Activated effector memory CD4-positive, alpha-beta T cell treated with anti-CD3 and anti-CD28 coated beads, Interleukin-2, amount 50 U/mL, for 16 hours (primary cell): ENCODE measurements at places on chromosomes 2 and 18.

GRCh38 chr18:43869451-43870008, 592.2 kb upstream of the SYT4 start:
- DNase-seq: no peak

DNA sequence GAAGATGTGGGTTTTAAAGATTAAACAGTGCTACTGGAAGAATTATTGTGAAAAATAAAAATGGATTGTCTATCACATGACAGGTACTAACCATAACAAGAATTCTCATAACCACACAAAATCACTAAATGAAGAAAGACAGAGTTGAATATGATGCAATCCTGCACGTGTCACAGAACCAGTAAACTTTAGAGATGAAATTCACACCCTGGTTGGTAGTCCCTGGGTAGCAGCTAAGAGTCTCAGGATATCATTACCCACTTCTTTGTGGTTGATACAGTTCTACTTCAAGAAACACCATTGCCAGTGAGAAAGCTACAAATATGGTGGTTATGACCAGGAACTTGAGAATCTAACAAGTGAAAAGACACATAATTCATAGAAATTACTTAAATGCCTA, 450.2 kb downstream of the ERBB4 start:
- DNase-seq: no peak

GRCh38 chr18:10131081-10131459, 217.3 kb downstream of the VAPA start:
- DNase-seq: no peak

GRCh38 chr2:227816507-227817294, 3.1 kb downstream of the CCL20 start:
- DNase-seq: no peak

GRCh38 chr2:7812231-7812995, 869.4 kb upstream of the ID2 start:
- DNase-seq: no peak

DNA sequence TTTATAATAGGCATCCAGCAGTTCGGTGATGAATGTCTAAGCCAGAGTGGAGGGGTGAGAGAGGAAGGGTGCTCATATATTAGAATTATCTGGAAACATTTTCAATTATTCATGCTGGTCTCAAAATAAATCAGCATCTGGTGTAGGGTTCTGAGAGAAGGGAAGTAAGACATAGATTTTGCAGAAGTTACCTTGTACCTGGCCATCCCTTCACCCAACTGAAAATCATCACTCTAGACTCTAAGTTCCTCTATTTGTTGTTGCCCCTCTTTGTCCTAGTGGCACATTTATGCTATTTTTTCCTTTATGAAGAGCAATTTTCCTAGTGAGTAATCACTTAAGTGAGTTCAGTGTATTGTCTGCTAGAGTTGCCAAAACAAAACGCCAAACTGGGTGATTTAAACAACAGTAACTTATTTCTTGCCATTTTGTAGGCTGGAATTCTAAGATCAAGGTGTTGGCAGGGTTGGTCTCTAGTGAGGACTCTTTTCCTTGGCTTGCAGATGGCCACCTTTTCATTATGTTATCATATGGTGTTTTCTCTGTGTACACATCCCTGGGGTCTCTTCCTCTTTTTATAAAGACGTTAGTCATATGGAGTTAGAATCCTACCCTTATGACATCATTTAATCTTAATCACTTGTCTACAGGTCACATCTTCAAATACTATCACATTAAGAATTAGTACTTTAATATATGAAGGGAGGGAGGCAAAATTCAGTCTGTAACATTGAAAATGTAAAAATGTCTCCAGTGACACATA, 129.9 kb upstream of the KLHL14 start:
- no peak for DNase-seq
